ENCODE measurements at places on chromosomes 11 and 22. TPM values are rescaled to one million over a fixed set of nuclear protein-coding genes. Genes with fewer than 3 reads are reported as not detected.
A peak's percentile ranks its signal among the peaks of the same experiment; 100 is the strongest.

The NPAS4 gene
- total RNA-seq: 0.32 TPM

The HNRNPUL2 gene
- 17.3 TPM for total RNA-seq

The TRPC6 gene
- total RNA-seq: 26.4 TPM

The HORMAD2 gene
- not detected for total RNA-seq

The TEX12 gene
- 0.32 TPM for total RNA-seq

The TMPRSS4 gene
- not detected for total RNA-seq

The TRIM51 gene
- total RNA-seq: not detected

The NLRP6 gene
- not detected for total RNA-seq

The DERL3 gene
- total RNA-seq: 0.32 TPM

DNA sequence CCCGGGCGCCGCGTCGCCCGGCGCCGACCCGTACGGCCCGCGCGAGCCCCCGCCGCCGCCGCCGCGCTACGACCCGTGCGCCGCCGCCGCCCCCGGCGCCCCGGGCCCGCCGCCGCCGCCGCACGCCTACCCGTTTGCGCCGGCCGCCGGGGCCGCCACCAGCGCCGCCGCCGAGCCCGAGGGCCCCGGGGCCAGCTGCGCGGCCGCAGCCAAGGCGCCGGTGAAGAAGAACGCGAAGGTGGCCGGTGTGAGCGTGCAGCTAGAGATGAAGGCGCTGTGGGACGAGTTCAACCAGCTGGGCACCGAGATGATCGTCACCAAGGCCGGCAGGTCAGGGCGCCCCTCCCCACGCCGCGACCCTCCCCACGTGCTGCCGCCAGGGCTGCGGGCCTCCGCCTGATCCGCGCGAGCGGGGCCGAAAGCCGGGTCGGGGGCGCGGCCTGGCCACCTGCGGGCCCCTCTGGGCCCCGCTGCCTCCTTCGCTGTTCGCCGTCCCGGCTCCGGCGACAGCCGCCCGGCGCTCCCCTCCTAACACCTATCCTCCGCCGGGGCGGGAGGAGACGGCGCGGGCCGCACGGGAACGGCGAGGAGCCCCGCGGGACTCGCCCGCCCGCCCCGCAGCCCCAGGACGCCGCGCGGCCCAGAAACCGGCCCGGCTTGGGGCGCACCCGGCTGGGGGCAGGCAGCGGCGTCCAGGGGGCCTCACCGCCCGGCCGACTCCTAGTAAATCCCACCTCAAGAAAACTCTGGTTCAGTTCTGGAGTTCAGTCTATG, 560 bp downstream of the TBX1 start:
- DNase-seq: no peak

- no peak for DNase-seq
Observed at GRCh38 chr22:23898006-23898974, 4.1 kb downstream of the MIF start.

GRCh38 chr11:122661182-122661945, 5.8 kb downstream of the UBASH3B start:
- DNase-seq: peak; percentile 66

DNA sequence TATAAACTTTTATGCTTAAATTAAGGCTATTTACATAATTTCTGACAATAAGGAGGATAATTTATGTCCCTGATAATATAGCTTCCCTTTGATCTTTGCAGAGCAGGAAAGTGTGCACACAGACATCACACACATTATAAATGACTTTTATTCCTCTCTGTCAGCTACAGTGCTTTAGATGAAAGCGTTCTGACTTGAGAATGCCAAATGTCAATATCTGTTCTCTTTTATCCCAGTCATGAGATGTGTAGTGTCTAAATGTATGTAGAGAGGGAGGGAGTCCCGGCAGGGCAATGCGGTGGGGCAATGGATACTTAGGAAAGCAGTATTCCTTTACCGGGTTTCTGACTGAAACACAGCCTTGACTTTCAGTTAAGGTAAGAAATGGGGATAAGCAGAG, 225.4 kb upstream of the CHORDC1 start:
- DNase-seq: no peak

- DNase-seq: peak; percentile 74
Observed at GRCh38 chr11:29293825-29294224, 723.0 kb downstream of the KCNA4 start.

- DNase-seq: no peak
Observed at GRCh38 chr22:38112381-38112780, 1.9 kb upstream of the BAIAP2L2 start.

GRCh38 chr11:64027651-64028397, 7.9 kb upstream of the FLRT1 start:
- DNase-seq: no peak

- peak; percentile 69 for DNase-seq
Observed at GRCh38 chr11:34585735-34586487, 35.0 kb upstream of the EHF start.

- DNase-seq: no peak
Observed at GRCh38 chr22:25361899-25362214, 142.4 kb downstream of the CRYBB2 start.

- DNase-seq: no peak
Observed at GRCh38 chr22:35218079-35218478, 39.2 kb upstream of the HMGXB4 start.

GRCh38 chr22:21657360-21658032, 8.3 kb upstream of the PPIL2 start:
- DNase-seq: peak; percentile 33

- peak; percentile 89 for DNase-seq
Observed at GRCh38 chr11:124837491-124837856, 27.8 kb upstream of the ROBO3 start.

GRCh38 chr11:64742889-64743590, 902 bp downstream of the RASGRP2 start:
- peak; percentile 70 for DNase-seq

GRCh38 chr11:33721426-33721825, 14.8 kb downstream of the CD59 start:
- DNase-seq: peak; percentile 60

GRCh38 chr11:133727774-133728173, 117.5 kb downstream of the SPATA19 start:
- no peak for DNase-seq

DNA sequence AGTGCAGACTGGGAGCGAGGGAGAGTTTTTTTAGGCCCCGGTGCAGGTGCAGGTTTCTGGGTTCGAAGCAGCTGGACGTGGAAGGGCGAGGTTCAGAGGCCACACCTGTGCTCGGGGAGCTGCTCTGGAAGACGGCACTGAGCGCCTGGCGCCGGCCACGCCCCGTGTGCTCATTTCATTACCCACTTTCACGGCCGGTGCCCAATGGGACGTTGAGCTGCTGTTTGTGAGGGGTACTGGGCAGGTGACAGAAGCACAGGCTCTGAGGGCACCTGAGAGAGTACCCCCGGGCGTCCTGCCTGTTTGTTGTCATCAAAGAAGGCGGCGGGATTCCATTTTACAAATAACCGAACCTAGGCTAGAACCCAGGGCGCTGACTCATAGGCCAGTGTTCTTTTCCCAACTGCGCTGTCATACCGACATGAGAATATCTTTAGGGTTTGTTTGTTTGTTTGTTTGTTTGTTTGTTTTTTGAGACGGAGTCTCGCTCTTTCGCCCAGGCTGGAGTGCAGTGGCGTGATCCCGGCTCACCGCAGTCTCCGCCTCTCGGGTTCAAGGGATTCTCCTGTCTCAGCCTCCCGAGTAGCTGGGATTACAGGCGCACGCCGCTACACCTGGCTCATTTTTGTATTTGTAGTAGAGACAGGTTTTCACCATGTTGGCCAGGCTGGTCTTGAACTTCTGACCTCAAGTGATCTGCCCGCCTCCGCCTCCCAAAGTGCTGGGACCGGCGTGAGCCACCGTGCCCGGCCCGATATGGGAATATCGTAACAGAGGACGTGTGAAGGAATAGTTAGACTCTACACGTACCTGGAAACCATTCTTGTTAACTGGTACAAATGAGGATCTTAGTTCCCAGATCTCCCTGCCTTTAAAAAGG, 16.6 kb upstream of the SPTBN2 start:
- DNase-seq: no peak

DNA sequence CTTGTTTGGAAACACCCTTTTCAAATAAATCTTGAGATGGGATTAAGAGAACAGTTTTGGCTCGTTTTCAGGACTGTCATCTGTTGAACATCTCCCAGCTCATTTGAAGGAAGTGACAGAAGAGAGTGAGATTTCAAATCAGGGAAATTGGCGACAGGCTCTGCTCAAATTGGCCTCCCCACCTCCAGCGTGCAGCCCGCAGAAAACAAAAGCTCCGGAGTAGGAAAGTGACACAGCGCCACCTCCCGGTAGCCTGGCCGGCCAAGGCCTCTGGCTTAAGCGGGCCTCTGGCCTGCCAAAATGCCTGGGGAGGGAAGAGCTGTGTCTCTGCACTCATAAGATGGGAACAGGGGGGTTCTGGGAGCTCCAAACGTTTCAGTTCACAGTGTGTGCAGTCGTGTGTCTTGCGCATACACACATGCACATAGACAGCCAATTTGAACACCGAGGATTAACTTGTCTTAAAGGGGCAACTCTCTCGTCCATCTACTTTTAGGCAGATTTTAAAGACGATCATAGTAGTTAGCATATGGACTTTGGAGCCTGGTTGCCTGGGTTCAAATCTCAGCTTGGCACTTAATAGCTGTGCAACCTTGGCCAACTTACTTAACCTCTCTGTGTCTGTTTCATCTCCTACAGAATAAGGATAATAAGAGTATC, 132.7 kb upstream of the RCN1 start:
- DNase-seq: peak; percentile 47

- no peak for DNase-seq
Observed at GRCh38 chr11:95192717-95193116, 38.3 kb downstream of the SESN3 start.

DNA sequence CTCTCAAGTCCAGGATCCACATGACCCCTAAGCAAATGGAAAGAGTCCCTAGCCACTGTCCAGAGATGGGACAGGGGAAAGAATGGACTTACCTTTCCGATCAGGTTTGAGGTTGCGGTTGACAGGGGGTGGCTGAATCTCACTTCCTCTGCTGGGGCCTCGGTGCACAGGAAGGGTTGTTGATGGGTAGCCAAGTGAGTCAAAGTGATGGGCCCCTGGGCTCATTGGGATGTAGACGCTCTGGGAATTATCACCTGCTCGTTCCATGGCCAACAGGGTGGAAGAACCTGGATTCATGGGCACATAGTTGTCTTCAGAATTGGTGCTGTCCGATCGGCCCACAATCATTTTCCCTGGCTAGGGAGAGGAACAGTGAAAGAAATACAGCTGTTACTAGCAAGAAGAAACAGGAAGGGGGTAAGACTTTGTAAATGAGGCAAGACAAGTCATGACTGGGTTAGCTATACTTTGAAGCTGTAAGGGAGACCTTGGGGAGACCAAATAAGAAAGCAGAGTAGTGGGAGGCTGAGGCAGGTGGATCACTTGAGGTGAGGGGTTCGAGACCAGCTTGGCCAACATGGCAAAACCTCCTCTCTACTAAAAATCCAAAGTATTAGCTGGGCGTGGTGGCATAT, 34.7 kb downstream of the USP35 start:
- no peak for DNase-seq

DNA sequence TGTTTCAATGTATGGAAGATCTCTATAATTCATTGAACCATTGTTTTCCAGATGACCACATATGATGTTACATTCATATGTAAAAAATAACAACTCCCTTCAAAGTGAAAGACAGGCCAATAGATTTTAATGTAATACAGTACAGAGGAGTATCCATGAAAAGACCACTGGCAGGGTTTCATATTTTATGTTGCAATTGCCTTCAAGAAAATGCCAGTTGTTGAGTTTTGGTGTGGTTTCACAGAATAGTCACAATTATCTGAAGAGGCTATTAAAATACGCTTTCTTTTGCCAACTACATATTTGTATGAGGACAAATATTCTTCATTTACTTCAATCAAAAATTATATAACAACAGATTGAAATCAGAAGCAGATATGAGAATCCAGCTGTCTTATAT, 14.3 kb downstream of the AMOTL1 start:
- no peak for DNase-seq

GRCh38 chr22:40498420-40499208, 128.2 kb downstream of the SGSM3 start:
- DNase-seq: peak; percentile 90

DNA sequence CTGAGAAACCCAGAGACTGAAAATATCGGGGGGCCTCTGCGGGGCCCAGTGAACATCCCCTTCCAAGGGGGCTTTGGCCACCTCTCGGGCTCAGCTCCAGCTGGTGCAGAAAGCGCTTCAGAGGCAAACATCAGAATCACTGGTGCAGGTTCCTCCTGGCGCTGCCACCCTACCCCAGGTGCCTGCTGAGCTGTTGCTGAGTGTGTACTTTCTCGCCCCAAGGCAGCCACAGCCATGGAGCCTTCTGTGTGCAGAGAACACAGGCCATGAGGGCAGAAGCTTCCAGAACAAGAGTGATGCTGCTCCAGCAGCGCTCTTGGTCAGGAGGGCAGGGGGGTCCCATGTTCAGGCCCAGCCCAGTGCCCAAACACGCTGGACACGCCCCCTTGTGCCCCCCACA, 6.3 kb downstream of the DRD4 start:
- no peak for DNase-seq

DNA sequence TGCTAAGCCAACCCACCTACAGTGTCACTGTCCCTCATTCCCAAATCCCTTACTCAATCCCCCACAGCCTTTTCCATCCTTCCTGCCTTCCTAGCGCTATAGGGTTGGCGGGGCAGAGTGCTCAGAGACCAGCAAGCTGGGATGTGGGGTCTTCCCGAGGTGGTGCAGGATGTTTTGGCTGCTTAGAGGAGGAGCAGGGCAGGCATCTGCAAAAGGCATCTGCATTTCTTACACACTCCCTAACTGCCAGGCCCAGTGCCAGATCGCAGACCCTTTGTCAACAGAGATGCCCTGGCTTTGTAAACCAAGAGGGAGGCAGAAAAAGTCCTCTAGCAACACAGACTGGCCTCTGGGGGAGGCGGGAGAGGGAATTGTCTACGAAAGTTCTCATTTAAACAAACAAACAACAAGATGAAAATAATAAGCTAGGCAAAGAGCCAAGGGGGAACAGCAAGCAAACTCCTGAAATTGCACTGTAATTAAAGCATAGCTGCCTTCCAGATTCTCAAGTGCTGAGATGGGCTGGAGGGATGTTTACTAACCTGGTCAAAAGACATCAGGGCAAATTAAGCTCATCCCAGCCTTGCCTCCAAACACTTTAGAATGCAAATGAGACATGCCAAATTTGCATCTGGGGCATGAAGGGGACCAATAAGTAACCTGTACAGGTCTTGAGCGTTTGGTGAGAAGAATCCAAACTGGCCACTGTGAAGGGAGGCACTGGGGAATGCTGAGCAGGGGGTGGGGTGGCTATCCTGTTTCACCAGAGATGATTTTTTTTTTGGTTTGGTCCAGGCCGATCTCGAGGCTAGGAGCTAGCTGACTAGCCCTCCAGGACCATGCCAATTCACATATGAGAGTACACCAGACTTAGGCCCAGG, 38.1 kb upstream of the ADA2 start:
- no peak for DNase-seq

- no peak for DNase-seq
Observed at GRCh38 chr11:56886455-56886854, 102.3 kb upstream of the OR5AK2 start.
